Thyroid gland (tissue), 4 donors: ENCODE measurements at places on chromosomes 4 and X.
A peak's percentile ranks its signal among the peaks of the same experiment; 100 is the strongest.

GRCh38 chrX:45353456-45353855, 152.8 kb upstream of the DIPK2B start:
- DNase-seq: peak; percentile 6

- DNase-seq: no peak
These were observed 58.6 kb upstream of the MCF2 start for GRCh38 chrX:139766545-139766983.

DNA sequence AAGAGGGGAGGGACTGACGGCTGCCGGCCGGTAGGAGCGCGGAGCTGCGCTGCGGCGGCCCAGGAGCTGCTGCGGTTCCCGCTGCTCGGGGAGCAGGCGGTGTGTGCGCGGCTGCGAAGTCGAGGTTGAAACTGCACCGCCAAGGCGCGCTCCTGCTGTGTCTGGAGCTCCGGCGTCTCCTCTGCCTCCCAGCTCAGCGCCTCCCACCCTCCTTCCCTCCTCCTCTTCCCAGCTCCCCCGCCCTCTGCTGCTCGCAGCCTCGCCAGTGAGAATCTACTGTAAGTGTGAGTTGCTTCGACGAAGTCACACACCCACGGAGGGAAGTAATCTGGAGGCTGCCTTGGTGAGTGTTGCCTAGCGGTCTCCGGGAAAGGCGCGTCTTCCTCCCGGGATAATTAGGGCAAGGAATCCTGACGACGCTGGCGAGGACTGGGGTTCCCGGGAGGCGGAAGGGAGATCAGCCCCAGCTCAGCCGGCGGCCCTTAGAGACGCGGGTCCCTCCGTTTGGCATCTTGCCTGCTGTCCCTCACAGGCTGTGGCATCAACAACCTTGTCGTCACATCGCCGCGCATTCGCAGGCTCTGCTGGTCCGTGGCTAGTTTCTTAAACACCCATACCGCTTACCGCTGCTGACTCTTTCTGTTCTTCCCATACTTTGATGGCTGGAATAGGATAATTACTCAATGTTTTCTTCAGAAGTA, at the start of gene EPHA5:
Gene EPHA5 (minus strand): TSS at position 159 of the 701 bp plus-strand sequence. CDS start 747 bp downstream, outside the sequence.
- DNase-seq: peak; percentile 87

DNA sequence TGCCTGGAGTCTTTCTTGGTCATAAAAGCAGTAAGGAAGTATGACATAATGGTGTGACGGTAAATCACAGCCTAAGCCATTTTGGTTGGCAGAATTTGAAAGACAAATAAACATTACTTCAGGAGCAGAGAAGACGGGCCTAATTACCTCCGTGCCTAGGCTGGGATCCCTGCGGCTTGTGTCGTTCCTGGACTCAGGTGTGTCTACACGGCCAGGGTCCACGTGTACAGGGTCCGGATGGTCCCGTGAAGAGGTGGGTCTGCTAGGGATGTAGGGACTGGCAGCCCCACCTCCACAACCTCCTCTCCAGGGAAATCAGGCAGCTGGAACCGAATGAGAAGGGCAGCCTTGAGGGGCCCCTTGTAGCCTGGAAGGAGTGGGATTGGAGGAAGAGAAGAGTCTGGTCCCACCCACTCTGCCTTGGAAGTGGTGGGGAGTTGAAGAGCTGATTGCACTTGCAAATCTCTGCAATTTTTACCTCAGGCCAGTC, 55.4 kb upstream of the PLAC1 start:
- no peak for DNase-seq

DNA sequence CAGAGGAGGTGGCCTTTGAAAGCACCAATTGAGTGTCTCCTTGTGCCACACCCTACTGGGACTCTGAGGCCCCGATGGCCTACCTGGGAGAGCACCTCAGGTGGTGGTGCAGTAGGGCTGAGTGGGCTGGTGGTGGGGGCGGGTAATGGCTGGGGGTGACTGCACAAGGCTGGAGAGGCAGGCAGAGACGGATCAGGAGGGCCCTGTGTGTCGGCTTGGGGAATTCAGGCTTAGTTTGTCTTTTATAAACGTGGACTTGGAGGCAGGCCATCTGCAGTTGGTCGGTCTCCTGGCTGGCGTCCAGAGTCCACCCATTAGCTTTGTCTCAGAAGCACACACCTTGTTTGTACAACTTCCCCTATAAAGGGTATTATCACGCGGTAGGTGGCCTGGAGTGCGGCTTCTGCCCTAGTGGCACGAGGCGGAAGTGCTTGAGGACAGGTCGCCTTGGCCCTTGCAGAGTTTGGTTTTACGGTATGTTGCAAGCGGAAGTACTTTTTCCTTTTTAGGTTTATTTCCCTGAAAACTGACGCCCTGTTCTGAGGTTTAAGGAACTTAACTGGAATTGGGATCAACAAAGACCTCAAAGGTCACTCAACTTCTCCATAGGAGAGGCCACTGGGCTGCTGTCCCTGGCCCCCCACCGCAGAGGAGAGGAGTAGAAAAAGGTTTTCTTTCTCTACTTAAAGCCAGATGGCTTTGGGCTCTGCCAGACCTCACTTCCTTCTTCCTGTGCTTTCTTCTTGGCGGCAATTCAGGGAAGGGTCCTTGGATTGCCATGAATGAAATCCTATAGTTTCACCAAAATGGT, 8.0 kb downstream of the TBC1D14 start:
- DNase-seq: peak; percentile 92

- DNase-seq: no peak
These were observed 1070.1 kb downstream of the STPG2 start for GRCh38 chr4:97073194-97073593.
